ENCODE measurements at places on chromosomes 16 and 17. TPM values are rescaled to one million over a fixed set of nuclear protein-coding genes. Genes with fewer than 3 reads are reported as not detected.

PITPNC1 gene
- 22.5 TPM for total RNA-seq

ALOX12B gene
- not detected for total RNA-seq

ADAP2 gene
- 1.3 TPM for total RNA-seq

CALB2 gene
- under 0.01 TPM for total RNA-seq

TMEM88 gene
- total RNA-seq = 0.16 TPM

TMEM114 gene
- total RNA-seq = not detected

KRTAP4-5 gene
- total RNA-seq = not detected

PSMD12 gene
- 20.2 TPM for total RNA-seq

CCL14 gene
- not detected for total RNA-seq

VAT1L gene
- total RNA-seq = not detected

SPAG5 gene
- 7.1 TPM for total RNA-seq

RNF151 gene
- total RNA-seq = not detected

CDH5 gene
- under 0.01 TPM for total RNA-seq

MFSD6L gene
- total RNA-seq = not detected

TLCD2 gene
- total RNA-seq = 8.7 TPM

NPIPA3 gene
- 0.47 TPM for total RNA-seq

GCGR gene
- total RNA-seq = not detected

TRPV3 gene
- total RNA-seq = 2.8 TPM

C16orf90 gene
- total RNA-seq = not detected

IRX3 gene
- total RNA-seq = under 0.01 TPM

UNC45B gene
- not detected for total RNA-seq

HYDIN gene
- 0.26 TPM for total RNA-seq

HOXB4 gene
- total RNA-seq = 3.3 TPM

KIF18B gene
- 0.77 TPM for total RNA-seq

HCRT gene
- total RNA-seq = not detected

HIRIP3 gene
- 7.6 TPM for total RNA-seq

VMO1 gene
- total RNA-seq = 1.2 TPM

TMEM235 gene
- total RNA-seq = not detected

ABCA10 gene
- 5.2 TPM for total RNA-seq

HBQ1 gene
- not detected for total RNA-seq

NLK gene
- total RNA-seq = 11.3 TPM

LRRC75A gene
- total RNA-seq = 1.4 TPM

SPPL2C gene
- not detected for total RNA-seq

NPTX1 gene
- total RNA-seq = 37.2 TPM

LGALS9C gene
- total RNA-seq = not detected

ZNF23 gene
- total RNA-seq = 8.9 TPM

EFCAB5 gene
- 1.1 TPM for total RNA-seq

SDR42E2 gene
- total RNA-seq = under 0.01 TPM

CACNB1 gene
- 7.1 TPM for total RNA-seq

VTN gene
- 0.09 TPM for total RNA-seq

GSDMA gene
- total RNA-seq = not detected

GAST gene
- total RNA-seq = not detected

PKMYT1 gene
- not detected for total RNA-seq

VKORC1 gene
- 91.7 TPM for total RNA-seq

HP gene
- total RNA-seq = not detected

MPV17L gene
- total RNA-seq = 0.47 TPM

GID4 gene
- 5.8 TPM for total RNA-seq

SLC6A2 gene
- not detected for total RNA-seq

CES5A gene
- not detected for total RNA-seq

MAP2K6 gene
- 3.0 TPM for total RNA-seq

BCKDK gene
- total RNA-seq = 10.4 TPM

SOST gene
- not detected for total RNA-seq

Data from bronchial smooth muscle cell (primary cell).